ENCODE measurements at places on chromosomes 1 and 21.

DNA sequence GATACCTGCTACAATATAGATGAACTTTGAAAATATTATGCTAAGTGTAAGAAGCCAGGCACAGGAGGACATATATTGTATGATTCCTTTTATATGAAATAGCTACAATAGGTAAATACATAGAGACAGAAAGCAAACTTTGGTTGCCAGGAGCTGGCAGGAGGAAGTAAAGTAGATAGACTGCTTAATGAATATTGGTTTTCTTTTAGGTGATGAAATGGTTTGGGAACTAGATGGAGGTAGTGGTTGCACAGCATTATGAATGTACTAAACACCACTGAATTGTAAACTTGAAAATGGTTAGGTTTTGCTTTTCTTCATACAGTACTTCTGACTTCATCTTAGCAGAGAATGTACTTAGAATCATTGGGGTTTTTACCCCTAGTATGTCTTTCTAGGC is 21.5 kb downstream of the ABCB10 start:
- DNase-seq, result no peak

- DNase-seq, result no peak
Observed at GRCh38 chr1:59455206-59455605, 158.3 kb downstream of the FGGY start.

DNA sequence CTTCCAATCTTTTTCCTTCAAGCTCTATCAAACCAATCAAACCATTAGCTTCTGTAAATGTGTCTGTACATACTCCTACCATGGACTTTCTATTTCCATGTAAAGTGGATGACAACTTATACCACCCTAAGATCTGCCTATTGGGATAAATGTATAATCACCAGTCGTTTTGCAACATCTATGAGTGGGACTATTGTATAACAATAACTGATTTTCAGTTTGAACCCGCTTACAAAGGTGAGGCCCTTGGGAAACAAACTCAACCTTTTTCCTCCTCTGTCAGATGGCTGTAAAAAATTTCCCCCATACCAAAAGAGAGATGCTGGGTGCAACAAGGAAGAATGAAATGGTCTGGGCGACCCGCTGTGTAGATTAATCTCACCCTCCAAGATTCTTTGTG is 399.1 kb upstream of the ADAMTS5 start:
- no peak for DNase-seq

DNA sequence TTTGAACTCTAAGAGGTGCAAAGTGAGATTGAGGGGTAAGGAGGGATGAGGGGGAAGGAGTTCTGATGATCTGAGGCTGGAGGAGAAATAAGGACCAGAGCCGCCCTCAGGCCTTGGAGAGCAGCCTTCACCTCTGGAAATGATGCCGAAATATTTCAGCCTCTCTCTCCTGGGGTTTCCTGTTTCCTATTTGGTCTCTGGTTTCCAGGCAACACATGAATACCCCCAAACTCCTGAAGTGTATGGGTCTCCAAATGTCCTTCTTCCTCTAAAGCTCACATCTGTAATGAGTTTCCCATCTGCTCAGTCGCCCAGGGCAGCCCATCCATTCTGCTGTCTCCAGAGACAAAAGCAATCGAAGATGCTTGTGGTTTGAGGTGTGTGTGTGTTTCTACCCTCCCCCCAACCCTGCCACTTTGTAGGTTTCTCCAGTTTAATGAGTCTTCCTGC is 52.0 kb upstream of the FAM20B start:
- no peak for DNase-seq

DNA sequence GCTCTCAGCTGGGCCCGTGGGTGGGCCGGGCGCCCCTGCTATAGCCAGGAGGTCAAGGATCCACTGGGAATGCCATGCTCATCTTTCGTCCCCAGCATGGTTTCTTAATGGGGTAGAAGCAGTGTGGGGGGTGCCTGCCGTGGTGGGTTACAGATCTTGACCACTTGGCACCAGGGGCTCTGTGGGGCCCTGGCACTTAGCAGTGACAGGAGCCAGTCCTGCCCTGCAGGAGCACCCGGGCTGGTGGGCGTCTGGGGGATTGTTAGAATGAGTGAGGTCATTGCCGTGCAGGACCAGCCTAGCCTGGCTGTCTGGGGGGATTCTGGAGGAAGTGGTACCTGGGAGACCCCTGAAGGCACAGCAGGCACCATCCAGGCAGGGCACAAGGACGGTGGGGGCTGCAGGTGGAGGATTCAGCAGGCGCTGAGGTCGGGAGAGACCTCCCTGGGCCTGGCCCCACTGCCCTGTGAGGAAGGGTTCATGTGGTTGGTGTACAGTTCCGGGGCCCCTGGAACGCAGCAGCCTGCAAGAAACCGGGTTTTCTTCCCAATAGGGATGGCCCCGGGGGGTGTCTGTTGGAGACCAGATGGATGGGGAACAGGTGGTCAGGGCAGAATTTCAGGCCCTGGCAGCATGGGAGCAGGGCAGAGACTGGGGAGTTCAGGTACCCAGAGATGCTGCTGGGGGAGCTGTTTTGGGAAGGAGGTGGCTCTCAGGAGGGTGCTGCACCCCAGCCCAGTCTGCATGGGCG is 4.8 kb downstream of the AIRE start:
- DNase-seq, result no peak

- DNase-seq, result no peak
Observed at GRCh38 chr1:98019747-98020146, 98.9 kb upstream of the DPYD start.

DNA sequence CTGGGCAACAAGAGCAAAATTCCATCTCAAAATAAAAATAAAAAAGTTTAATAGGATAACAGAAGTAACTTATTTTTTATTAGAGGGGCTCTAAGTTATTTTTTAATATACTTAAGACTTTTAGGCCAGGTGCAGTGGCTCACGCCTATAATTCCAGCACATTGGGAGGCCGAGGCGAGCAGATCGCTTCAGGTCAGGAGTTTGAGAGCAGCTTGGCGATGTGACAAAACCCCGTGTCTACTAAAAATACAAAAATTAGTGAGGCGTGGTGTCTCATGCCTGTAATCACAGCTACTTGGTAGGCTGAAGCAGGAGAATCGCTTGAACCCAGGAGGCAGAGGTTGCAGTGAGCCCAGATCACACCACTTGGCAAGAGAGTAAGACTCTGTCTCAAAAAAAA is 180.5 kb upstream of the NR5A2 start:
- DNase-seq, result no peak

DNA sequence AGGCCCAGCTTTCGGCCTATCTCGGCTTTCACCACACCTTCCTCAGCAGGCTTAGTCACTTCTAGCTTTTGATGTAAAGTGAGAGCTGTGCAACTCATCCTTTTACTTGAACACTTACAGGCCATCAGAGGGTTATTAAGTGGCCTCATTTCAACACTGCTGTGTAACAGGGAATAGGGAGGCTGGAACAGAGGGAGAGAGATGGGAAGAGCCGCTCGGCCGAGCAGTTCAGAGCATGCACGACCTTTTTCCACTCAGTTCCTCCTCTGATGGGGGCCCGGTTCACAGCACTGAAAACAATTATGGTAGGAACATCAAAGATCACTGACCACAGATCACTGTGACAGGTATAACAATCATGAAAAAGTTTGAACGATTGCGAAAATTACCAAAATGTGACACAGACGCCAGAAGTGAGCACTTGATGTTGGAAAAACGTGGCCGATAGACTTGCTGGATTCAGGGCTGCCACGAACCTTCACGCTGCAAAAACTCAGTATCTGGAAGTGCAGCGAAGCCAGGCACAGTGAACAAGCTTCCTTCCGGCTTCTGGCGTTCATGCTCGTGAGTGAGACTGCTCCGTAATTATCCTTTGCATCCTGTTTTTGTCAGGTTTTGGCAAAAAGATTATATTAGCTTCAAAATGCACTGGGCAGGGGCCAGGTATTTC is 28.6 kb downstream of the AGPAT3 start:
- no peak for DNase-seq

DNA sequence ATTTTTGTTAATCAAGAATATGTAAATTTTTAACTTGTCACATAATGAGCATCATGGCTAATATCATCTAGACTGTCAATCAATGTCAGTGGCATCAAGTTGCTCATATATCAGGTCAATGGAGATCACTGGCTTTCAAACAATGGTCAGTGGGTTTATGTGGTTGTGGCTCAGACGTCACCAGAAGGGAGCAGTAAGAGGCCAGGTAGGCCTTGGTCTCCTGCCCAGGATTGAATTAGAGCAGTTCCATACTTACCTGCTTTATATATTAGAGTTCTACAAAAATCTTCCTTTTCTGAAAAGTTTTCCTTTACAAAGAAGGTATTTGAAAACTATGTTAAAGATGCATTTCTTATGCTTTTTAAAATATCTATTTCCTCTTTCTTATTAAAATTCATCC is 206.3 kb upstream of the B3GALT2 start:
- DNase-seq, result no peak

DNA sequence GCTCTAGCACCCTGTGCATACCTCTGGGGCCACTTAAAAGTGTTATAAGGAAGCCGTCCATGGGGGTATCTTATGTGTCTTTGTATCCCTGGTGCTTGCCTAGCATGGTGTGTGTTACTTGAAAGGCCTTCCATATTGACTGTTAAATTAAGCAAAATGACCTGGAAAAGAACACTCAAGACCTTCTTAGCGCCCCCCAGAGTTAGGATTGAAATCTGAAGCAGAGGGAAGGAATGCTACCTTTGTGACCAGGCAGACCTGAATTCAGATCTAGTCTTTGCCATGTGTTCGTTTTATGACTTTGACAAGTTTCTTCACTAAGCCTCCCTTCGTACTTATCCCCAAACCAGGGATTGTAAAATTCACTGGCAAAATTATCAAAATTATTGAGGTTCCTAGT is 59.9 kb downstream of the SLC22A15 start:
- DNase-seq, result no peak

- no peak for DNase-seq
Observed at GRCh38 chr1:83620016-83620415, 378.9 kb downstream of the TTLL7 start.

DNA sequence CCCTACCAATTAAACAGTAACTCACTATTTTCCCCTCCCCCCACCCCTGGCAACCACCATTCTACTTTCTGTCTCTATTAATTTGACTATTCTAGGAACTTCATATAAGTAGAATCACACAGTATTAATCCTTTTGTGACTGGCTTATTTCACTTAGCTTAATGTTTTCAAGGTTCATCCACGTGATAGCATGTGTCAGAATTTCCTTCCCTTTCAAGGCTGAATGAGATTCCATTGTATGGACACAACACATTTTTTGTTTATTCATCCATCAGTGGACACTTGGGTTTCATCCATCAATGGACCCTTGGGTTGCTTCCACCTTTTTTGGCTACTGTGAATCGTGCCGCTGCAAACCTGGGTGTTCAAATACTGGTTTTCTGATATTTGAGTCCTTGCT is 41.7 kb downstream of the EIF2D start:
- DNase-seq, result no peak

DNA sequence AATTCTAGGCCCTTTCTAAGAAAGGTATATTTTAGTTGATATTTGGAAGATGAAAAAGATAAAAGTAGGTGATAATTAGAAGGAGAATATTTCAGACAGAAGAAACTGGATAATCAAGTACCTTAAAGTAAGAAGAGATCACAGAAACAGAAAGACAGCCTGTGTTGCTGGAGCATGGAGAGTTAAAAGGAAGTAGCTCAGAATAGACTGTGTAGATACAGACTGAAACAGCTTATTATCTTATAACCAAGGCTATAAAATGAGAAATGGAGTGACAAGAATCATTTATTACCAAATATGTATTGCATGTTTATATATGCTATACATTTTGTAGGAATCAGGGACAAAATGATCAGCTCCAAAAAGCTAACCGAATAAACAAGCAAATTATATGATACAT is 1120.3 kb downstream of the BRINP3 start:
- DNase-seq, result no peak

DNA sequence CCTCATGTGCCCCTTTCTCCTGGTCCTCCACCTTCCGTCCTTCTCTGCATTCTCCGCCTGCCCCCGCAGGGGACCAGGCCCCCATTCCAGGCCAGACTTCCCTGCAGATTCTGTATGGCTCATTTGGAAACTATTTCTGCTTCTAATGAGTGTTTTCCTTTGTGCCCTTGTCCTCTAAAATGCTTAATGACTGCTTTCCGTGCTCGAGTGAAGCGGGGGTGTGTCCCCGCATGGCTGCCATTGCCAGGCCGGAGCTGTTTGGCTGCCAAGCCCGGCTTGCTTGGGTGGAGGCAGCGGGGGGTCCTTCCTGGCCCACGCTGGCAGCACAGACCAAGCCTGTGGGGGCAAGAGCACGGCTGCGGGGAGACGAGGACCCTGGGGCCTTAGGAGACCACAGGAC is 299.3 kb upstream of the VAMP3 start:
- peak; percentile 12 for DNase-seq

DNA sequence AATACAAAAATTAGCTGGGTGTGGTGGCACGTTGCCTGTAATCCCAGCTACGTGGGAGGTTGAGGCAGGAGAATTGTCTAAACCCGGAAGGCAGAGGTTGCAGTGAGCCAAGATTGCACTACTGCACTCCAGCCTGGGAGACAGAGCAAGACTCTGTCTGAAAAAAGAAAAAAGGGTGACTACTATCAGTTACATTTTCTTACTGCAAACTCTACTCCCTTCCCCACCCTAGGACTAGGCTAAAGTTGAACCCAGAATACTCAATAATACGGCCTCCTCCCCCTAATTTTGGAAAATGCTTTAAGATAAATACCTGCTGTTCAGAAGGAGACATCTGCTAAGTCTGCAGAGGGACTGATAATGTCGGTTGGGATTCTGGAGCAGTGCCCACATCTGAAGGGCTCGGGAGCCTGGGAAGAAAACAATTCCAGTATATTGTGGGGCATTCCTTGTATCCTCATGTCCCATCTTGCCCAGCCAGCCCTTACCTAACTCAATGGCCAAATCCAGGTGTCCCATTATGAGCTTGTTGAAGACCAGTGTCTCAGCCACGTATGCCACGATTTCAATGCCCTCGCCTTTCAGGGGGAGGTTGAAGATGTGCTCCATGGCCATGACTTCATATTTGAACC is 89.7 kb downstream of the ADCY10 start:
- peak; percentile 49 for DNase-seq

DNA sequence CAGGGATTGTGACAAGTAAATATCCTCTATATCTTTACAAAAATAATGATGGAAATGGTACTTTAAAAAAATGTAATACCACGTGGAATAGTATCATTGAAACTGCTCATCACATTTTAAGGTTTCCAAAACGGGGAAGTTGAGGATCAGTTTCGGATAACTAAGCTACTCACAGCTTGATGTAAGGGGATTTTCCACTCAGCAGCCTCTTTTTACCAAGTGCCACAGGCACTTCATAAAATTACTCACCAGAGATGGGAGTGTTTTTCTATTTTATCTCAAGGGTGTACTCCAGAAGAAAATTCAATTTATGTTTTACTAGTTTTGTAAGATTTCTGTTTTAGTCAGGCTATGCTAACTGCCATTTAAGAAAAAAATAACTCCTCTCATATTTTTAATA is 91.7 kb downstream of the TPR start:
- DNase-seq, result no peak

All from NCI-H1105 (cell line).